ENCODE measurements at places on chromosomes 6 and 20.
A peak's percentile ranks its signal among the peaks of the same experiment; 100 is the strongest.

GRCh38 chr20:34771680-34772081 lies 53.8 kb downstream of the NCOA6 start:
- DNase-seq: no peak

GRCh38 chr6:113825781-113826180 lies 31.4 kb upstream of the MARCKS start:
- DNase-seq: peak; percentile 46

GRCh38 chr6:24658573-24659560 lies 7.8 kb downstream of the TDP2 start:
- DNase-seq: peak; percentile 58

DNA sequence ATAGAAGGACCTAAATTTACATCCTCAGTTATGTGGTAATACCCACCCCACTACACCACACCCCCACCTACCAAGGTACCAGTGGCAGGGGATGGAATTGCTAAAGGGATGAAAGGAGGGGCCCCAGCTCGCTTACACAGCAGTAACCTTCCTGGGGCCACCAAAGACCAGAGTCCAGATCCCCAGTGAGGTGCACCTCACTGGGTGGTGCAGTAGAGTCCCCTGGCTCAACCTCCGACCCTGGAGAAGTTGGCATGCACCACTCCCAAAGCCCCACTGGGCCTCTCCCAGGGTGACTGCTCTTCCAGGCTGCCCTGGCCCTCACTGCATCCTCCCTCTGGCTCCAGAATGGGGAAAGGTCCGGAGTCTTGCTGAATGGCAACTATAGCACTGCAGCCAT lies 816 bp downstream of the UNC5CL start:
- DNase-seq: no peak

DNA sequence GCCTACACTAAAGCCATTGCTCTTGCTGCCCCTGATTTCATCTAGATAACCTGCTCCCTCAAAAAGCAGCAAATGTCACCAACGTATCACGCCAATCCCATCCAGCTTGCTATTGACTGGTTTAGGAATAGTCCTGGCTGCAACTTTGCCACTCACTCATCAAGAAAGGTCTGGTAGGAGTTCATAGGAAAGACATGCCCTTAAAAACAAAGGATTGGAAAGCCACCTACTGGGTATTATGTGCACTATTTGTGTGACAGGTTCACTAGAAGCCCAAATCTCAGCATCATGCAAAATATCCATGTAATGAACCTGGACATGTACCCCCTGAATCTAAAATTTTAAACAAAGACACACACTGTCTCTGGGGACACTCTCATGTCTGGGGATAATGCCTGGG lies 170.4 kb upstream of the COL21A1 start:
- DNase-seq: peak; percentile 13

- DNase-seq: no peak
Measured at GRCh38 chr20:17993546-17993945, 24.7 kb downstream of the MGME1 start.

DNA sequence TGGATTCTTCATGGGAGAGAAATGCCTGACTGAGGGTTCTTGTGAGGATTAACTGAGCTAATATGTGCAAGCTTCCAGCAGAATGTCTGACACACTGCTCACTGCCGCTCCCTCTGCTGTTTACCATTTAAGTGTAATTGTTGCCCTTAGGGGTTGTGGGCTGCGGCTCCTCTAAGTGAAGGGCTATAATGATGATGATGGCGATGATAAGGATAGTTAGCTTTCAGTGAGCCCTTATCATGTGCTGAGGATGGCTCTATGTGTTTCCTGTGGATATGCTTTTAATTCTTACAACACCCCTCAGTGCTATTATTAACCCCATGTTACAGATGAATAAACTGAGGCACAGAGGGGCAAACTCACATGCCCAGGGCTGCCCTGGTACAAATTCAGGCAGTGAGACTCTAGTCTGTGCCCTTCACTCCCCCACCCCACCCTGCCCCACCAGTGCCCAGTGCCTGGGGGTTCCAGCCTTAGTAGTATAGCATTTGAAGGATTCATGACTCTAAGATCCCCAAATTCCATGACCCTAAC lies 33.4 kb downstream of the TGM2 start:
- DNase-seq: no peak

Data from SK-MEL-5 (cell line).